Mucosa of descending colon (tissue), 3 donors: ENCODE measurements at places on chromosomes 3 and 15. TPM values are rescaled to one million over a fixed set of nuclear protein-coding genes. Genes with fewer than 3 reads are reported as not detected.

Gene CLEC3B
- total RNA-seq = 24.0 TPM

Gene CDC25A
- 3.4 TPM for total RNA-seq

Gene ITIH4
- total RNA-seq = 4.3 TPM

Gene GREM1
- 77.8 TPM for total RNA-seq

Gene EPB42
- not detected for total RNA-seq

Gene ROPN1
- 2.0 TPM for total RNA-seq

Gene GOLGA8H
- total RNA-seq = 0.20 TPM

Gene SPG21
- total RNA-seq = 90.6 TPM

Gene ITPKA
- total RNA-seq = 57.5 TPM

Gene MUSTN1
- total RNA-seq = 5.3 TPM

Gene PLA2G4E
- 0.09 TPM for total RNA-seq

Gene GOLGA8T
- not detected for total RNA-seq

Gene VGLL3
- total RNA-seq = 6.3 TPM

Gene COL6A5
- total RNA-seq = not detected

Gene WDR93
- total RNA-seq = not detected

Gene IL17RD
- total RNA-seq = 1.4 TPM

Gene MYL3
- total RNA-seq = 3.1 TPM

Gene TICRR
- total RNA-seq = 1.0 TPM

Gene RNF123
- 45.5 TPM for total RNA-seq

Gene XRN1
- total RNA-seq = 59.4 TPM
